ENCODE measurements at places on chromosomes 13 and 19. TPM values are rescaled to one million over a fixed set of nuclear protein-coding genes. Genes with fewer than 3 reads are reported as not detected.

FAM216B gene
- total RNA-seq: 5.6 TPM

PRSS57 gene
- total RNA-seq: 0.33 TPM

TLE2 gene
- 14.9 TPM for total RNA-seq

SSC5D gene
- 6.0 TPM for total RNA-seq

FPR3 gene
- total RNA-seq: 0.17 TPM

C19orf18 gene
- 0.40 TPM for total RNA-seq

NDFIP2 gene
- 62.5 TPM for total RNA-seq

CEACAM19 gene
- total RNA-seq: 4.1 TPM

NXNL1 gene
- not detected for total RNA-seq

Measured in spinal cord (tissue), 10 donors.